ENCODE measurements at places on chromosomes 5 and 9.

DNA sequence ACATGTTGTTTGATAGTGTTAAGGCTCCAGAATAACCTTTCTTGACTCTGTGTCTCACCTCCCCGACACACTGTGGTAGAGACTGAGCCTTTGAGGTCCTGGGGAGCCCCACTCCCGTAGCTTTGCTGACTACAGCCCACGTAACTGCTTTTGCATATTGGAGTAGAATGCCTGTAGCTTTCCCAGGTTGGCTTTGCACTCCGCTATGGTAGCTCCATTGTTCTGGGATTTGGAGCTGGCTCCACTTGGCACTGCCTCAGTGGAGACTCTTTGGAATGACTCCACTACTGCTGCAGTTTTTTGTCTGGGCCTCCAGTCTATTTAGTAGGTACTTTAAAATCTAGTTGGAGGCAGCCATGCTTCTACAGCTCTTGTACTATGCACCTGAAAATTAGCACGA, 56.2 kb upstream of the ANXA1 start:
- DNase-seq, result no peak

DNA sequence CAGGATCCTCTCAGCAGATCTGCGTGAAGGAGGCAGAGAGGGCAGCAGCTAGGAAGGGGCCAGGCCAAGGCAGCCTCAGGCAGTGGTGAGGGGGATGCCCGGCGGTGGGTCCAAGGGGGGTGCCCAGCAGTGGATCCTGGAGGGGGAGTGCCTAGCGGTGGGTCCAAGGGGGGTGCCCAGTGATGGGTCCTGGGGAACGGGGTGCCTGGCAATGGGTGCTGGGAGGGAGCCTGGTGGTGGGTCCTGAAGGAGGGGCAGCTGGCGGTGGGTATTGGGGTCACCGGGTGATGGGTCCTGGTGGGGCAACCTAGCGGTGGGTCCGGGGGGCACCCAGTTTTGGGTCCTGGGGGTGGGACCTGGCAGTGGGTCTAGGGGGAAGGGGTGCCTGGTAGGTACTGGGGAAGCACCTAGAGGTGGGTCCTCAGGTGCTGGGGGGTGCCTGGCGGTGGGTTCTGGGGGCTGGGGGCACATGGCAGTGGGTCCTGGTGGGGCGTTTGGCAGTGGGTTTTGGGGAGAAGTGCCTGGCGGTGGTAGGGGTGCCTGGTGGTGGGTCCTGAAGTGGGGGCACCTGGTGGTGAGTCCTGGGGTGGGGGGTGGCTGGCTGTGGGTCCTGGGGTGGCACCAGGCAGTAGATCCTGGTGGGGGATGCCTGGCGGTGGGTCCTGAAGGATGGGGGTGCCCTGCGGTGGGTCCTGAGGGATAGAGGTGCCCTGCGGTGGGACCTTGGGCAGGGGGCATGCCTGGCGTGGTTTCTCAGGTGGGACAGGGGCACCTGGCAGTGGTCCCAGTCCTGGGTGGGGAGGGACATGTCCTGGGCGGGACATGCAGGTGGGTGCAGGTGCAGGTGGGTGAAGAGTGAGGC, 1.9 kb downstream of the LRRC14B start:
- DNase-seq, result no peak

DNA sequence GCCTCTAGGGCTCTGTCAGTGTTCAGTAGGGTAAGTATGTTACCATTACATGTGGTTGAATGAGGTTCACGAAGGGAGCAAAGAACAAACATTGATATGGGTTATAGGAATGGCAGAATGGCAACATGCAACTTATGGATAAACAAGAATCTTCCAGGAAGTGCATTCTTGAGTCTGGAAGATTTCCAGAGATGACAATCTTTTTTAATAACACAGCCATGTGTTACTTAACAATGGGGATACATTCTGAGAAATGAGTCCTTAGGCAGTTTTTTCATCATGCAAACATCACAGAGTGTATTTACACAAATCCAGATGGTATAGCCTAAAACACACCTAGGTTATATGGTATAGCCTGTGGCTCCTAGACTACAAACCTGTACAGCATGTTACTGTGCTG, 9.1 kb upstream of the SLC28A3 start:
- DNase-seq, result no peak

DNA sequence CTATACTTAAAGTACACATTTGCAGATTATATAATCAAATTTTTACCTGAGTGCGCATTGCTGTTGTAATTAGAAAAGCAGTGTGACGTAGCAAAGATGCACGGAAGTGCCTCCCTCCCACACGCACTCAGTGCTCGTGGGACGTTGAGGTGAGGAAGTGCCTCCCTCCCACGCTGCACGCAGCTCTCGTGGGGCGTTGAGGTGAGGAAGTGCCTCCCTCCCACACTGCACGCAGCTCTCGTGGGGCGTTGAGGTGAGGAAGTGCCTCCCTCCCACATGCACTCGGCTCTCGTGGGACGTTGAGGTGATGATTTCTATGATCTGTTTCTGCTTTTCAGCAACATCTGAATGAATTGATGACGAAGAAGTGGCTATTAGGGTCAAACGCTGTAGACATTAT, 21.0 kb downstream of the EXOC3 start:
- DNase-seq, result no peak

DNA sequence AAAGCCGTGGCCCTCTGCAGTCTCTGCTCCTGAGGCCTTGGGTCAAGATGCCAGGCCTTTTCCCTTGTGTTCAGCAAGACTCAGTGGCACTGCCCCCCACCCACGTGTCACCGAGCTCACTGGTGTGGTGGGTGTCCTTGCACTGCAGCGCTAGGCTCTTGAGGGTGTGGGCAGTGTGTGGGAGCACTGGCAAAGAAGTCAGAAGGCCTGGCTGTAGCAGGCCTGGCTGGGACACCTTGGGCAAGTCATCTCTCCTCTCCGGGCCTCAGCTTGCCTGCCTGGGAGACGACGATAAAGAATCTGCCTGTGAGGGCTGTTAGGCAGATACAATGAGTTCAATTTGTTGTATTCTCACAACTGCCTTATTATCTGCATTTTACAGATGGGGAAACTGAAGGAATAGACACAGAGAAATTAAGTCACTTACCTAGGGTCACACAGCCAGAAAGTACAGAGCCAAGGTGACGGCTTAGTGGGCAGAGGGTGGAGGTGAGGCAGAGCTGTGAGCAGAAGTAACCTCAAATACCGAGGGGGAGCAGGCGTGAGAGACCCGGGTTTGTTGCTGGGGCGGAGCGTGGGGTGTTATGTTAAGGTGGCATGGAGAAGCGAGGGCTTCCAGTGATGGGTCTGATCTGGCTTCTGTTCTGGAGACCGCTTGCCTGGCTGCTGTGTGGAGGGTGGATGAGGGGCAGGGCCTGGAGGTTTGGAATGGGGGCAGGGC, 1.4 kb downstream of the TSPAN17 start:
- no peak for DNase-seq

DNA sequence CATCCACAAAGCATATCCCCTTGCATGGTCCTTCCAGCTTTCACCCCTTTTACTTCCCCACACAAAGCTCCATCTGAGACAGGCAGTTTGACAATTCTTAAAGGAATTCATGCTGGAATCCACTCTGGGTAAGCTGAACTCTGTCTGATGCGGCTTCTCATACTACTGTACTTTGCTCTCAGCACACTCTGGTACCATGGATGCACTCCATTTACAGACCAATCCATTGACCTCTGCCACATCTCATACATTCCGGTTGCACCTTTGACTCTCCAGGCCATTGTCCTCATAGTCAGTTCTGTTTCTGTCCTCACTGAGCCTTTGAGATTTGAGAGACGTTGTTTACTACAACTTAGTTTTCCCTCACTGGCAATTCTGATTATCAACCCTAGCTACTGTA, 12.2 kb downstream of the SPATA9 start:
- no peak for DNase-seq

- DNase-seq, result no peak
These were observed 20.0 kb downstream of the GPBP1 start for GRCh38 chr5:57193757-57194413.
